ENCODE measurements at places on chromosomes 13 and 19.

DNA sequence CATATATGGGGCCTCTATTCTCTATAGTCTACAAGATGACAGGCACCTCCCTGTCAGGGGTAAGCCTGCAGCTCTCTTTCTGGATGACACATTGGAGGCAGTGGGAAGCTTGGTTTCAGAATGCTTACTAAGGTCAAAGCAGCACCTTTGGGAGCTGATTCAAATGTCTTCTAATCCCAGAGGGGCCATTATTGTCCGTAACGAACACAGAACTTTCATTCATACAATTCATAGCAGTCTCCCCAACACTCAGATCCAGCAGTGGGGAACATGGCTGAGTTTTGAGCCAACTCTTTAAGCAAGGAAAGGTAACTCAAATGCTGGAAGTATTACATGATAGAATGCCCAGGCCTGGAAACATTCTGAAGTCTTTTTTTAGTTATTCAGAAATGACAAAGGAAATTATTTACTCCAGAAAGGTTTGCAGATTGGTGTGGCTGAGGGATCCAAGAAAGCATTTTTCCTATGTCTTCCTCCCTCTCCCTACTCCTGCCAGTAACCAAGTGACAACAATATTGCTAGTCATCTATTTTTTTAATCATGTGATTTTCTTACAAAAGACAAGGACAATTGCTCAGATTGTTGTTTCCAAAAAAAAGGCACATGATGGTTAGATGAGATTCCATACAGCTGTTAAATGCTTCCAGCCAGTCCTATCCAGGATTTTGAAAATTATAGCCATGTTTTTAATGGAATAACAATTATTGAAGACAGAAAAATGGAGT lies 118.7 kb downstream of the FOXO1 start:
- no peak for ATAC-seq

GRCh38 chr19:56637976-56638555 lies 4.9 kb upstream of the SMIM17 start:
- ATAC-seq, result no peak

DNA sequence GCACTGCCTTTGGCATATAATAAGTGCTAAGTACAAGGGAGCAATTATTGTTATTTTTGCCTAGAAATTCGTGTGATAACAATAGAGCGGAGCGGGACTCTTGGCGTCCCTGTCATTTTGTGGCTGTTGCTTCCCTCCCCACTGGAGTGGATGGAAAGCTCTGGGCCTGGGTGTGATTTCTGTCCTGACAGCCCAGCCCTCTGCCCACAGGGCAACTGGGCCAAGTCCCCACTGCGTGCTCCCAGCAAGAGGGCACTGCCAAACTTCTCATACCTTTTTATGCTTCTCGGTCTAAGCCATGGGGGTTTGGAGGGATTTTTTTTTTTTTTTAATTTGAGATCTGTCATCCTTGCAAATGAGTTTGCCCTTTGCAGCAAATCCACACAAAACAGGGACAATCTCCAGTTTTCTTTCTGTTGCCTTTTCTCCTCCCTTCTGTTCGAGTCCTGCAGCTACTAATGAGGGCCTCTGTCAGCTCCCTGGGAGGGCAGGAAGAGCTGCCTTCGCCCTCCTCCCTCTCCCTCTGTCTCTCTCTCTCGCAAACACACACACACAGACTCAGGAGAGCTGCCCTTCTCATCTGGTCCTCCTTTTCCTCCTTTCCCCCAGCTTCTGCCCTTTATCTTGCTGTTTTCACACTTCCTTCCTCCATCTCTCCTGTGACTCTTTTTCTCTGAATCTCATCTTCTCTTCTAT lies 103.9 kb downstream of the DNAJC15 start:
- no peak for ATAC-seq

DNA sequence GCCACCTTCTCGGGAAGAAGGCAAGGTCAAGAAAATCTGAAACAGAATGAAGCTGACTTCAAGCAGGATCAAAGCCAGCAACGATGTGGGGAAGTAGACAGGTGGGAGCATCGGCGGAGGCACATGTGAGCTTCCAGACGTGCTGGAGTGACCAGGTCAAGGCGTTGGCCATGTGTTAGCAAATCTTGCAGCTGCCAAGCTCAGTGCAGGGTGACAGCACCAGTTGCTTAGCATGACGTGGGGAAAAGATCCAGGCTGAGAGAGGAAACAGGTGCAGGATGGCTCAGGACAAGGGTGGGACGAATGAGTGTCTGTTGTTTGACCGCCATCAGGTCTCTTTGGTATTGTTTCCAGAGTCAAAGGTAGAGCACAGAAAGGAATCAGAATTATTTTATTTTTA lies 92.3 kb downstream of the TNFSF13B start:
- no peak for ATAC-seq

- ATAC-seq, result peak; percentile 94
Measured at GRCh38 chr19:6125571-6125989, 9.9 kb upstream of the ACSBG2 start.
